ENCODE measurements at places on chromosomes 6 and 20.

DNA sequence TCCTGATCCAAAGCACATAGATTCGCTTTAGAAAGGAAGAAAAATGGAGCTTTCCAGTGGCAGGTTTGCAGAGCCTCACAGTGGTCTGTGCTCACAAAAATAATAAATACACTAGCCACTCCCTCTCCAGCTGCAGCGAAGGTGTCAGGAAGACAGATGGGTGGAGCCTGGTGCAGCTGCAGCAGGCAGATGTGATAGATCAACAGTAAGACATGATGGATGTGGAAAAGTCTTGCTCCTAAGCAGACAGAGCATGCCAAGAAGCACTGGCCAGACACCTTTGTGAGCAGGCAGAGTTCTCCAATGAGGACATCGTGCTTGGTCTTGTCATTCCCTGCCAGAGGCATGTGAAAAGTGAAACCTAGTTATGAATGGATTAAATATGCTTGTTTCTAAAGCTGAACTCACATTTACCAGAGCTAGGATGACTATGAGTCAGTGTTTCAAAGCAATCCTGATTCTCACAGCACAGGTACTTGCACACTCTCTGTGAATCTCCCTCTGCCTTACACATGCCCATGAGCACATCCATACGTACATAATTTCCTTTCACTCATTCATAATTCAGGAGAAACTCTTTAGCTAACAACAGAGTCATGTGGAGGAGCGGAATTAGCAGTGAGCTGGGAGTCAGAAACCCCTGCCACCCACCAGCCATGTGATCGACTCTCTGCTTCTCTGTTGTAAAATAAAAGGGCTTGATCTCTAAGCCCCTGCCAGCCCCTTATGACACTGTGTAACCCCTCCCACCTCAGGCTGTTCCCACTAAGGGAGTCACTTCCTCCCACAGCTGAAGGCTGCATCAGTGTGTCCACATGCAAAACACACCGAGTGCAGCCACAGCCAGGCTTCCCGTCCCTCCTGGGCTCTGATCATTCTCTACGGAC lies 111.2 kb downstream of the SCML4 start:
- DNase-seq, result peak; percentile 53

DNA sequence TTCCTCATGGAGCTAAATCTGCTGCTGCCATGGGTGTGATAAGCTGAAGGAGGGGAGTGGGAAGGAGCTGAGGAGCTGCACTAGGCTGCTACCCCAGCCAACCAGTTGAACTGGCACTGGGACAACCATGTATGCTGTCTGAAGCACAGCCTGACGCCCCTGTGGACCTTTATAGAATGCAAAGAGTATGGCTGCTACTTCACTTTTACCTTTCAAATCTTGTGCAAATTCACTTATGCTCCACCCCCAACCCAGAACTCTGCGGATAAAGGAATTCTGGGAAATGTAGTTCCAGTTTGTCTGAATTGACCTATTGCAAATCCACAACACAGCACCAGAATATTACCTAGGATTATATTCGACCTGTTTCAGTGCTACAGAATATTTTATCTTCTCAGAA lies 217.4 kb upstream of the SLC35B3 start:
- DNase-seq, result no peak

- no peak for DNase-seq
Measured at GRCh38 chr6:132418235-132418965, 17.1 kb upstream of the MOXD1 start.

- no peak for DNase-seq
Measured at GRCh38 chr6:5290500-5290899, 29.2 kb downstream of the FARS2 start.

- DNase-seq, result peak; percentile 97
Measured at GRCh38 chr6:127420556-127420955, 38.6 kb downstream of the KIAA0408 start.

- peak; percentile 41 for DNase-seq
Measured at GRCh38 chr6:85756982-85757381, 114.3 kb upstream of the SYNCRIP start.

GRCh38 chr6:108877046-108877751 lies 29.0 kb downstream of the ARMC2 start:
- DNase-seq, result peak; percentile 49

GRCh38 chr6:5531853-5532375 lies 270.6 kb downstream of the FARS2 start:
- DNase-seq, result no peak

- no peak for DNase-seq
Measured at GRCh38 chr6:27882624-27883023, 29.6 kb downstream of the OR2B2 start.

- no peak for DNase-seq
Measured at GRCh38 chr6:168495133-168495532, 54.1 kb downstream of the SMOC2 start.

- DNase-seq, result no peak
Measured at GRCh38 chr20:8150591-8150990, 18.5 kb downstream of the PLCB1 start.

- peak; percentile 63 for DNase-seq
Measured at GRCh38 chr6:28673787-28674671, 148.3 kb downstream of the GPX5 start.

DNA sequence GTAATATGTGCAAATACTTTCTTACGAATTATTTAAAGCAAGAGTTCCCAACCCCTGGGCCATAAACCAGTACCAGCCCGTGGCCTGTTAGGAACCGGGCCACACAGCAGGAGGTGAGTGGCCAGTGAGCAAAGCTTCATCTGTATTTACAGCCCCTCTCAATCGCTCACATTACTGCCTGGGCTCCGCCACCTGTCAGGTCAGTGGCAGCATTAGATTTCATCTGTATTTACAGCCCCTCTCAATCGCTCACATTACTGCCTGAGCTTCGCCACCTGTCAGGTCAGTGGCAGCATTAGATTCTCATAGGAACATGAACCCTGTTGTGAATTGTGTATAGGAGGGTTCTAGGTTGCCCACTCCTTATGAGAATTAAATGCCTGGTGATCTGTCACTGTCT lies 142.0 kb downstream of the RNASET2 start:
- DNase-seq, result no peak

DNA sequence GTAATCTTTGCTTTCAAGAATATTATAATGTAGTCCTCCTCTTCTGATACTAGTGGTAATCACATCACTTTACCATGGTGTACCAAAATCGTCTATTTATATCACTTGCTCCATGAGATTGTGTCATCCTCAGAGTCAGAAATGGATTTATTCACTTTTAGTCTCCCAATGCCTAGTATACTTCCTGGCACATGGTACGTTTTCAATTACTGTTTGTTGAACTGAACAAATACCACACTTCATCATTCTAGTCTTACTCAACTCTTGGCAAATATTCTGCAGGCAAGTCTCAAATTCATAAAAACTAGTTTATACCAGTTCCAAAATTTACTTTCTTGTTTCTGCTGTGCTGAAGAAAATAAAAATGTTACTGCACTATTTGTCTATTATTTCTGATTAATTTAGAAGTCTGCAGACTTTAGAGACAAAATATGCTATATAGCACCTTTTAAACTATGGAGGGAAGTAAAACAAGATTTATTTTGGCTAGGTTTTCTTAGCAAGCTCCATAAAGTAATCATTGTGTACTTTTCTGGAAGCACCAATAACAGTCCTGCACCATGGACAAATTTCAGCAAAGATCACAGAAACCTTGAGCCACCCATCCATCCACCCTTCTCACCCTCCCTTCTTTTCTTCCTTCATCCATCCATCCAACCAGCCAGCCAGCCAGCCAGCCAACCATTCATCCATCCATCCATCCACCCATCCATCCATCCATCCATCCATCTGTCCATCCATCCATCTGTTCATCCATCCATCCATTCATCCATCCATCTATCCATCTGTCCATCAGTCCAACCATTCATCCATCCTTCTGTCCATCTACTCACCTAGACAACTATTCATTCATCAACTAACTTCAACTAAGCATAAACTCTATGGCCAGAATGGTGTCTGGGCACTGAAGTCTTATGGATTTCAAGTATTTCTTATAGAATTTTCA lies 102.1 kb upstream of the STMND1 start:
- peak; percentile 5 for DNase-seq

DNA sequence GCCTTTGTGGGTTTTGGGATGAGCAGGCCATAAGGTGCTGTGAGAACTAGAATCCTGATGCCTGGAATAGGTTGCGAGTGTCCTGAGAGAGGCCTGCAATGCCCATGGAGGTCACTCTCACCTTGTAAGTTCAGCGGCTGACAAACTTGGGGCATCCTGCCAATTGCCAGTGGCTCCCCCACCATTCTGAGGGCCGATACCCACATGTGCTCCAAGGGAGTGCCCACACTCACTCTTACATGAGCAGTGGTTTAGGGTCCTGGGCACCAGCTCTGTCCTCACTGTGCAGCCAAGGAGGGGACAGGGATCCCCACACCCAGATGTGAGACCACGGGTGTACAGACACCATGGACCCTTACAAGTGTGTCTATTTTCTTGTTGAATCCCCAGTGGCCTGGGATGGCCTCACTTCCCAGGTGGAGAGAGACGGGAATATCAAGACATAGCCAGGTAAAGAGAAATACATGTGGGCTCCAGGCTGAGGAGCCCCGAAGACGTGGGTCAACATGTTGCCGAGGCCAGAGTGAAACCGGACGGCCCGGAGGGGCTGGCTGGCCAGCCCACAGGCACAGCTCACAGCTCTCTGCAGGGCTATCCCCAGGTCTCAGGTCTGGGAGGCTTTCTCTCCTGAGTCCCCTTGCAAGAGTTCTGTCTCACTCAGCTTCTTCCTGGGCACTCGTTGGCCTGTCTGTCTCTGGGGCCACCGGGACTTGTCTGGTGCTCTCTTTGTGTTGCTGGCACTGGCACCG lies 2.0 kb upstream of the CST9 start:
- no peak for DNase-seq

DNA sequence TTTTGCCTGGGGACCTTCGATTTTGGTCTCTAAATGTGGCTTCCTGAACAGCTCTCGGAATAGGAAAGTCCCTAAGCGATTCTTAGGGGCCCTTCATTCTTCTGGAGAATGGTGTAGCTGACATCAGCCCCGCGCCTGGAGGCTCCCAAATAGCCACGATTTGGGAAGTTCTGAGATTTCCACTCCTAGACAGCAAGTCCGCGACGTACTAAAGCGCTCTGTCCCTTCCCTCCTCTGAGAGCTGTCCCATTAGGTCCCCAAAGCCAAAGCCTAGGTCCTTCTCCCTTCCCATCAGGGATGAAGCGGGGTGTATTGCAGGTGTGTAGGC lies 756 bp downstream of the MOXD1 start:
- DNase-seq, result no peak

GRCh38 chr20:45969712-45970634 lies 2.0 kb downstream of the ZNF335 start:
- peak; percentile 65 for DNase-seq

- peak; percentile 89 for DNase-seq
Measured at GRCh38 chr20:23205611-23206041, 119.5 kb upstream of the CD93 start.

GRCh38 chr6:11977193-11977592 lies 34.9 kb upstream of the HIVEP1 start:
- DNase-seq, result no peak

- DNase-seq, result no peak
Measured at GRCh38 chr6:56758553-56758952, 115.9 kb upstream of the DST start.

- no peak for DNase-seq
Measured at GRCh38 chr6:144654506-144654905, 369.4 kb downstream of the UTRN start.

DNA sequence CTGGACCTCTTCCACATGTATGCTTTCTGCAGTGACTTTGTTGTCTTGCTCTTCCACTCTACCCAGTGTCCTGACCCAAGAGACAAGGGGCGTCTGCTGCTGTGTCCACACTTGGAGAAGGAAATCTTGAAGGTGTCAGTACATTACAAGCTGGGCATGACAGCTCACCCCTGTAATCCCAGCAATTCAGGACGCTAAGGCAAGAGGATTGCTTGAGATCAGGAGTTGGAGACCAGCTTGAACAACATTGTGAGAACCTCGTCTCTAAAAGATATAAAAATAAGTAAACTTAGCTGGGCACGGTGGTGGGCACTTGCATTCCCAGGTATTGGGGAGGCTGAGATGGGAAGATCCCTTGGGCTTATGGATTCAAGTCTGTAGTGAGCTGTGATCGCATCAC lies 5.8 kb upstream of the HLA-B start:
- DNase-seq, result no peak

Data from renal cortical epithelial cell (primary cell).